Fibroblast of skin of back (primary cell): ENCODE measurements at places on chromosomes 1 and 21.

DNA sequence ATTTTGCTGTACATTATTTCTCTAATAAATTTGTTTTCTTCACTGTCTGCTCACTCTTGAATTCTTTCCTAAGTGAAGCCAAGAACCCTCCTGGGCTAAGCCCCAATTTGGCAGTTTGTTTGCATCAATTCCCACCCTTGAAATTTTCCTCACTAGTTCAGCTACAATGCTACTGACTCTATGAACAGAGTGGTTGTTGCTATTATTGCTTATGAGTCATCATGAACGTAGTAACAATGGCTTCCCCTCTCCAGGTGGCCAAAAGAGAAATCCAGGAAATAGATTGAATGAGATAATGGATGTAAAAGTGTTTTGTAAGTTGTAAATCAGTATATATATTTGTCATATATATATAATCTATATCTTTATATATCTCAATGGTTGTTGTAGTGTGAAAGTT is 193.0 kb downstream of the URB2 start:
- DNase-seq = no peak

DNA sequence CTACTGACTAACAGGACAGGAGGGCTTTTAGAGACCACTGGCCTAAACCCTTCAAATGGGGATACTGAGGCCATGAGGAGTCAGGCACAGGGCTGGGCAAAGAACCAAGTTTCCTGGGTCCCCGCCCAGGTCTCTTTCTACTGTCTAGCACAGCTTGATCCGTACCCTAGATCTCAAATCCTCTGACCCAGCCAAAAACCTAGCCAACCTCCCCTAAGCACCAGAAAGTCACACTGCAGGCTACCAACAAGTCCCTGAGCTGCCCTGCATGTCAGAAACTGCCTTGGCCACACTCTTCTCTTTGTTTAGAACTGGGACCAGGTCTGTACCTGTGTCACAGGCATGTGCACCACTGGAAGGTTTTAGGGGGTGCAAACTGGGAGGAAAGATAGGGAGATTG is 33.6 kb downstream of the AHDC1 start:
- no peak for DNase-seq

DNA sequence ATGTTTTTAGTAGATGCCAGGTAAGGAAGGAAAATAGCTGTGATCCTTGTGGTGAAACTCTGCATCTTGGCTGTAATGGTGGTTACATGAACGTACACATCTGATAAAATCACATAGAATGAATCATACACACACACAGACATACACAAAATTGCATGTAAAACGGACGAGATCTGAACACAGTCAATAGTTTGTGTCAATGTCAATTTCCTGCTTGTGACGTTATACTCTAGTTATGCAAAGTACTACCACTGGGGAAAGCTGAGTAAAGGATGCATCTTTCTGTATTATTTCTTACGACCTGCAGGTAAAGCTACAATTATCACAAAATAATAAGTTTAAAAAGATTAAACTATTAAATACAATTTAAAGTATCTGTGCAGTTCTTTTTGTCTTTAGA is 493.7 kb upstream of the ZP4 start:
- peak; percentile 39 for DNase-seq

GRCh38 chr21:43189936-43190335 is 21.1 kb downstream of the CRYAA start:
- no peak for DNase-seq

DNA sequence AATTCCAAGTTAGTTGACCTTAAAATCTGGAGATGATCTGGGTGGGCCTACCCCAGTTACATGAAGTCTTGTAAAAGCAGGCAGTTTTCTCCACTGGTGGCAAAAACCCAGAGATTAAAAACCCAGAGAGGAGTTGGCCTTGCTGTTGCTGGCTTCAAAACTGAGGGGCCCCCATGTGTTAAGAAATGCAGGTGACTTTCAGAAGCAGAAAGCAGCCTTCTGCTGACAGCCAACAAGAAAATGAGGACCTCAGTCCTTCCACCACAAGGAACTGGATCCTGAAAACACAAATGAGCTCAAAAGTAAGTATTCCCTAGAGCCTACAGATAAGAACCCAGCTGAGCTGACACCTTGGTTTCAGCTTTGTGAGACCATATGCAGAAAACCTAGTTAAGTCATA is 343.7 kb upstream of the ZRANB2 start:
- no peak for DNase-seq

DNA sequence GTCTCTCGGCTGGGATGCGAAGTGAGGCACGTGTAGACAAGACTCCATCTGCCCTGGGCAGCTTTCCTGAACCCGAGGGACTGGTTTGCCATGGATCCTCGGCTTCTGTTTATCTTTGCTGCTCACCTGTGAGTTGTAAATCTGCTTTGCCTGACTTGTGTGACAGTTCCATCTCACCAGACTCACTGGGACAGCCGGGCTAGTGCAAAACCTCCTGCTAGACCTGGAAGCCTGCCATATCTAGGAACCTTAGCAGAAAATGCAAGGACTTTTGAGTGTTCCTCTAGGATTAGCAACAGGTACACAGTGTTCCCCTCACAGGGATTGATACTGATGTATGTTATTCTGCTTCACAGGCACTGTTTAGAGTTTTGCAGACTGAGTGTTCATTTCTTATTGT is 218.6 kb downstream of the URB2 start:
- DNase-seq = no peak

DNA sequence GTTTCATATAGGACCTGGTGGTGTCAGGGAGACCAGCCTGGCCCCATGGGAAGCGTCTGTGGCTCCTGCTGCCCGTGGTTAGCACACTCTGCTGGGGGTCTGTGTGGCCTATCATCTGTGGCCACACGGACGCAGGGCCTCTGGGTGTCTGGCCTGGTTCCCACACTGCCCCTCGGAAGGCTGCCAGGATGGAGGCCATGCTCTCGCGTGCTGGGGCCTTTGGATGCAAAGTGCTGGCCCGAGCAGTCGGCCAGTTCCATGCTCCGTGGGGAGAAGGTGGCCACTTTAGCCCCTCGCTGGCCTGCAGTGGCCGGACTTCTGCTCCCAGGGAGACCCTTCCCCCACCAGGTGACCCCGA is 20.8 kb upstream of the LRRC3 start:
- no peak for DNase-seq
